ENCODE measurements at places on chromosomes 1 and 21.

DNA sequence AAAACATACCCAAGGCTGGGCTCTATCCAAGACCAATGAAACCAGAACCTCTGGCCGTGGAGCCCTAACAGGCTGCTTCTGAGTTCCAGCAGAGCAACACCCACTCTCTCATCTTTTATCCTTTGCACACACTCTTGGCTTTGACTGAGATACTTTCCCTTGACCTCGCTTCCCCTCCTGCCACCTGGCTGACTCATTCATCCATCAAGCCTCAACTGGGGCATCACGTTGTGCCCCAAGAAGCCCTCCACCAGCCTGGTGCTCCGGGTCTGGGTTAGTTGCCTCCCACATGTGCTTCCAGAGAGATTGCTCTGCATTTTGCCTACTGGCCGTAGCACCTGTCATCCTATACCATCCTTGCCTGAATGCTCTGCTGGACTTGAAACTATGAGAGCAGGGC is 34.5 kb upstream of the SERBP1 start:
- DNase-seq: no peak

- no peak for DNase-seq
Measured at GRCh38 chr1:5110508-5110907, 456.1 kb downstream of the AJAP1 start.

- DNase-seq: no peak
Measured at GRCh38 chr1:26353976-26354820, at the start of gene CRYBG2. Gene CRYBG2 (minus strand): TSS chr1:26354130. CDS start chr1:26346657, 7,473 bp downstream.

DNA sequence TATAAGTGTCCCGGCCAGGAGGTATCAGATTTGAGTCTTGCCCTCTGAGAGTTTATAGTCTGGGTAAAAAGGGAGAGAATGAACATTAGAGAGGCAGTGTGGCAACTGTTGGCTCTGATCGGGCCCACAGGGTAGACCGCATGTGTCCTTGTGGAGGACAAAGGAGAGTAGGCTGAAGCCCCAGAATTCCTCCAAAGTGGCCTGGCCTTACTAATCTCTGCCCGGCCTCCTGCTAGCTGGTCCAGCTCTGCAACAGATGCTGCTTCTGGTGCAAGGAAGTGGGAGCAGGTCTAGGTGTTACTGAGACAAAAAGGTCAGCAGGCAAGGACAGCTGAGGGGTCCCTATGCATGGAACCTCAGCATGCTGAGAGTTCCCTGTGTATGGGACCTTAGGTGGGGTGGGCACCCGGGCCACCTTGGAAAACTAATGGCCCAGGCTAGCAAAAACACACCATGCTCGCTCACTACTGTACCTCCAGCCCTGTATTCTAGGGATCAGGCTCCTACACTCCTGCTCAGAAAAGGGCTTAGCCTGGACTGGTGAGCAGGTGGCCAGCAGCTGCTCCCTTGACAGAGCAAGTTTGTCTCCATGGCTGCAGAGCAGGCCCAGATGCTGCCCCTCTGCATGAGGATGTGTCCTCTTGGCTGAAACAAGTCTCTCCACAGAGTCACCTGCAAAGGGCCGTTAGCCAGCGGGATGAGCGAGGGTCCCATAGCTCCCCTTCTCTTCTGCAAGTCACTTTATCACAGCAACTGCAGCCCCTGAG is 30.3 kb upstream of the RGS16 start:
- peak; percentile 88 for DNase-seq

- no peak for DNase-seq
Measured at GRCh38 chr1:8716238-8716637, 101.2 kb downstream of the RERE start.

DNA sequence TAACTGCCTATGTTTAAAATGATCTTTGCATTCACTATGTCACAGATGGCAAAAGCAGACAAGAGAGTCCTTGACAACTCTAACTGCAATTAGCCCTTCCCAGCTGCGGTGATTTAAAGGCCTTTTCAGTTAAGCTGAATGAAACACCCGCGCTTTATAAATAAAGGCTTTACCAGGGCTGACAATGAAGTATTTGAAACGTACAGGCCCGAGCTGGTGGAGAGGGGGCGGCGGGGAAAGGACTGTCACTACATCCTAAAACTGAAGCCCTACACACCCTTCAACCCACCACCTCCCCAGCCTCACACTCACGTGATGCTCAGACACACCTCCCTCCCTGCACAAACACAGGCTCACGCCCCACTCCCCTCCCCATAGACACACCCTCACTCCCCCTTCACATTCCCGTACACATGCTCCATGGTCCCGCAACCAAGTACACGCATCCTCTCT is 45.5 kb downstream of the GRIK3 start:
- peak; percentile 60 for DNase-seq

GRCh38 chr1:7747605-7748004 is 23.5 kb upstream of the VAMP3 start:
- DNase-seq: no peak

GRCh38 chr1:153220606-153221303 is 3.4 kb downstream of the PRR9 start:
- DNase-seq: peak; percentile 27

- DNase-seq: no peak
Measured at GRCh38 chr1:180415236-180415848, 87.0 kb downstream of the ACBD6 start.

DNA sequence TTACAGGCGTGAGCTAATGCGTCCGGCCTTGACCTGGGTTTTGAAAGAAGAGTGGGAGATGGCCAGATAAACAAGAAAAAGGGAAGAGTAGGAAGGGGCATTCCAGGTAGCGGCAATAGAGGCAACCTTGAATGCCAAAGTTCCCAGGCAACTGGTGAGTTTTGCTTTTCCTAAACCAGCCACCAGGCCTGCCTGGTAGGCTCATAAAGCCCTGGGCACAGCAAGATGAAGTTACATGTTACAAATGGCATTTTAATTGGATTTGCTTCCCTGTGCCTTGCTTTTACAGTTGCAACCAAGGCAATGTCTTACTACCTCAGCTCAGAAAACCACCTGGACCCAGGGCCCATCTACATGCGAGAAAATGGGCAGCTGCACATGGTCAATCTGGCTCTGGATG is 5.5 kb downstream of the LRRC42 start:
- DNase-seq: no peak

Measured in NCI-H69 (cell line).